ENCODE measurements at places on chromosomes 2 and 18.

DNA sequence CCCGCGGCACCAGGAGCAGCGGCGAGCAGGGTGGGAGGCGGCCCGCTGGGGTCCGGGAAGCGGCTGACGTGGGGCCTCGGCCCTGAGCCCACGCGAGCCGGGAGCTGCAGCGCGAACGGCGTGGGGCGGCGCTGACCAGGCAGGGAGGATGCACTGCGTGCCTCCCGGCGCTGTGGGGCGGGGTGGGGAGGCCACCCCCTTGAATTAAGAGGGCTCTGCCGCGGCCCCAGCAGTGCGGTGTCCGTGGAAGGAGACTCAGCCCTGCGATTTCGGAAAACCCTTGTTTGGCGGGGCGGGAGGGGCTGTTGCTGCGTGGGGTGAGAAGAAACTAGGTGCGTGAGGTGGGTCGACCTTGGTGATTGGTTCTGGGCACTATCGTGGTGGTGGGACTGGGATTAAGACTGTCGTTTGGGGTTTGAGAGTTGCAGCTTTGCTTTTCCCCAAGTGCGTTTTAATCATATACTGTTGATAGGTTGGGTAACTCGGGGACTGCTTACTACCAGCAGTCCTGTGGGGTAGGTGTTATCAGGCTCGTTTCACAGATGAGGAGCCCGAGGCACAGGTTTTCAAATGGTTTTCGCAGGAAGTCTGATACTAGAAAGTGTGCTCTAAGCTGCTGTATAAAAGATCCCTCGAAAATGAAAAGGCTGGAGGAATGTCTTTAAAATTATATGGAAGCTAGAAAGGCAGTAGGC is 722 bp downstream of the ACSL3 start:
- DNase-seq, result no peak

DNA sequence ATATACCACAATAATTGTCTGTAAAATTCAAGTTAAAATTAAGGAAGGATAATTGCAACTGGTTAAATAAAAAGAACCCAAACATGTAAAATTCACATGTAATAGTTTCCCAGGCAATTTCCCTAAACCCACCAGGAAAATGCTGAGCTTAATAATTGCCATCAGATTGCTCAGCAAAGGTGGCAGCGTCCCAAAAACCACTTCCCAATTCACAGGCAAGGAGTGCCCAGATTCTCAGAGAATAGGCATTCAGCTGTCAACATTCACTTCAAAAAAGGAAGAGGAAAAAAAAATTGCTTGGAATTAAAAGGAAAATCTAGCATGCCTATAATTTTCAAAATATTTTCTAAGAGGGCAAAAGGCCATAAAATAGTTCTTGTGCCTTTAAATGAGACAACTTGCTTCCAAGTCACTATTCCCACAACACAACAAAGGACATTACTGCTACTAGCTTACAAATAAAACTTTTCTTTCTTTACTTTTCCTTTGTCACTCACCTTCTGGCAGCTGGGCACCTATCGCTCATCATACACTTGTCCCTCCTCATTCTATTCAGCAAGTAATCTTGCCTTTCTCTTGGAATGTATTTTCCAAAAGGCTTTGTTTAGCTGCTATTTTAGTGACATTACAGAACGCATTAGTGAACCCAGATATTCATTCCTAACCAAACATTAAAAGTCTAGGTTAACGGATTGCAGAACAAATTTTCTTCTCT is 15.2 kb downstream of the SRBD1 start:
- peak; percentile 55 for DNase-seq

DNA sequence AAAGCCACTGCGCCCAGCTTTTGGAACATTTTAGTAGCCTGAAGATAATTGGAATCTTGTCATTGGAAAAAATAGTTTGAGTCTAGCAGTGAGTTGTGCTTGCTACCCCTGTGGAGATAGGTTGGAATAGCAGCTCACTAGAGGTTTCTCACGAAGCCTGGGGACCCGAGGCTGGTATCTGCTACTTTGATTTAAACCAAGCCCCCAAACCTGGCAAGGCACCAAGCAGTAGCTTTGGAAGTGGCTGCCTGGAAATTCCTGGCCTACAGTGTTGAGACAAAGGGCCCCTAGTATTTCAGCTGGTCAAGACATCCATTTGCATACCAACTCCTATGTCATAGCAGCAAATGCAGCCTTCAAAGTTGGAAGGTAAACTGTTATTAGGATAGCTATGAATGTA is 42.1 kb downstream of the NOP58 start:
- no peak for DNase-seq

GRCh38 chr2:38619458-38620164 is 16.9 kb upstream of the HNRNPLL start:
- no peak for DNase-seq

DNA sequence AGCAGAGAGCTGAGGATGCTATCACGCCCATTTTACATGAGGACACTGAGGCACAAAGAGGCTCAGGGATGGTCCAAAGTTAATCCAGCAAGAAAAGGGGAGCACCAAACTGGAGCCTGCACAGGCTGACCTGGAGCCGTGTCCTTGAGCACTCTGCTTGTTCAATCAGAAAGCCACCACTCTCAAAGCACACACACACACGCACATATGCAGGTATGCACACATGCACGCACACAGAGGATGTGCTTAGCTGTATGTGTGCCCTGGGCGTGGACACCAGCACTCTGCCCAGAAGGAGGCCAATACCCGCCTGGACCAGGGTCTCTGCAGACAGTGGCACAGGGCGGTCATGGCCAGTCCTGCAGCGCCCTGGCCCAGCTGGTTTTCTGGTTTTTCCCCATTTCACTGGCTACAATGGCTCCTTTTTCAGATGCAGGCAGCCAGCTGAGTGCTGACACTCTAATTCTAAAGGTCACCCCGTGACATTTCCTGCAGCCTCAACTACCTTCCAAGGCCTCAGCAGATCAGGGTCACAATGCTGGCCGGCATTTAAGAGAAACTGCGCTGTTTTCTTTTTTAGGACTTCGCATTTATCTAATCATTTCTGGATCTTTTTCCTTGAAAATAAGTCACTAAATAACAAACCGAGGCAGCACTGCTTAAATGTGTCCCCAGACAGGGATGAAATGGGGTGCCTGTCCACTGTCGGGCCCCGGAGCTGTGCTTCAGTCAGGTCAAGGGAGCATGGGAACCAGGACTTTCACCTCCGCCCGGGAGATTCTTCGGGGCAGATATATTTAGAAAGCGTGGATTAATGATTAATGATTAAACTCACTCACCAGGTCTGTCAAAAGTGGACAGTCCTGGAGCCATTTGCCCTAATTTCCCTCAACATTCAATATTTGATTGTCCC is 104.5 kb downstream of the HDAC4 start:
- DNase-seq, result no peak

GRCh38 chr18:79622004-79622403 is 57.6 kb upstream of the CTDP1 start:
- no peak for DNase-seq

DNA sequence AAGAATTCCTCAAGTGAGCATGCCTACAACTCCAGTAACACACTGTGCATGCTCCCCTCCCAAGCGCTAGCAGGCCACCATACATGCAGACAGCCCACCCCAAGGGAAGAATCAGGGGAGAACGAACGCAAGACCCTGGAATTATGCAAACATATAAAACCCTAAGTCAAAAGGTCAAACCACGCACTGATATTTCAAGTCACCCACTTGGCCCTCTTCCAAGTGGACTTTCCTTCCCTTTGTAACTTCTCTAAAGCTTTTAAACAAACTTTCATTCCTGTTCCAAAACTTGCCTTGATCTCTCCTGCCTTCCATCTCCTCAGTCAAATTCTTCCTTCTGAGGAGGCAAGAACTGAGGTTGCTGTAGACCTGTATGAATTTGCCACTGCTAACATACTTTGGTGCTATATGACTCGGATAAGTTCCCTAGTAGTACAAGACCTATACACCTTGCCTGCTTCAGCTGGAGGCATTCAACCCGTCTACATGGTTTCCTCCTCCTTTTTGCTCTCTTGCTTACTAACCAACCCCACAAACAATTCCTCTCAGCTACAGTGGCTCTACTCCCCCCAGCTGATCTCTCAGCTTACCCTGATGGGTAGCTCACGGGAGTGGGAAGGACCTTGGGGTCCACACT is 11.1 kb upstream of the RPIA start:
- no peak for DNase-seq

- DNase-seq, result no peak
These were observed 5.3 kb upstream of the CRYBA2 start for GRCh38 chr2:218998414-218999002.

DNA sequence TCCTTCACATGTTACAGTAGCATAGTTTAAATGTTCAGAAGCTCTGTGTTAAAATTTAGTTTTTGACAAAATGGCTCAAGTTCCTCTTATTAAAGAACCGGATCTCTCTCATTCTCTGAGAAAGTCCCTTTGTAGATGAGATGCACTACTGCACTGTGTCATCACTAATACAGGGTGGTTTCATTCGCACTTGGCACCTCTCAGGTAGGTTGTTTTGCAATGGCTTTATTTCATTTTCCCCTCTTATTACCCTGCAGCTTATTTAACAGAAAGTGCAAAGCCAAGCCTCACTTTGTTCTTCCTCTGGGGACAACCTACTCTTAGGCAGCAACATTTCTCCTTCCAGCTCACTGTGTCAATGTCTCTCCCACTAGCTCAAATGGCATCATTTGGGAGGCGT is 185.1 kb downstream of the DLGAP1 start:
- no peak for DNase-seq

DNA sequence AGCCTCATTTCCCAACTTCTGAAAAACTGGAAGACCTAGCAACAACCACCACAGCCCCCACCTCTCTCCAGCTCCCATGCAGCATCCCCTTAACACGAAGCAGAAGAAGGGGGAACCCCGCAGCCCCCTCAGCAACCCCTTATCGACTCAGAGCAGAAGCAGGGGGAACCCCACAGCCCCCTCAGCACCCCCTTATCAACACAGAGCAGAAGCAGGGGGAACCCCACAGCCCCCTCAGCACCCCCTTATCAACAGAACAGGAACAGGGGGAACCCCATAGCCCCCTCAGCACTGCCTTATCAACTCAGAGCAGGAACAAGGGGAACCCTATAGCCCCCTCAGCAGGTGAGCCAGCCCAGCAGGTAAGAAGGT is 6.7 kb downstream of the SLC66A2 start:
- no peak for DNase-seq

DNA sequence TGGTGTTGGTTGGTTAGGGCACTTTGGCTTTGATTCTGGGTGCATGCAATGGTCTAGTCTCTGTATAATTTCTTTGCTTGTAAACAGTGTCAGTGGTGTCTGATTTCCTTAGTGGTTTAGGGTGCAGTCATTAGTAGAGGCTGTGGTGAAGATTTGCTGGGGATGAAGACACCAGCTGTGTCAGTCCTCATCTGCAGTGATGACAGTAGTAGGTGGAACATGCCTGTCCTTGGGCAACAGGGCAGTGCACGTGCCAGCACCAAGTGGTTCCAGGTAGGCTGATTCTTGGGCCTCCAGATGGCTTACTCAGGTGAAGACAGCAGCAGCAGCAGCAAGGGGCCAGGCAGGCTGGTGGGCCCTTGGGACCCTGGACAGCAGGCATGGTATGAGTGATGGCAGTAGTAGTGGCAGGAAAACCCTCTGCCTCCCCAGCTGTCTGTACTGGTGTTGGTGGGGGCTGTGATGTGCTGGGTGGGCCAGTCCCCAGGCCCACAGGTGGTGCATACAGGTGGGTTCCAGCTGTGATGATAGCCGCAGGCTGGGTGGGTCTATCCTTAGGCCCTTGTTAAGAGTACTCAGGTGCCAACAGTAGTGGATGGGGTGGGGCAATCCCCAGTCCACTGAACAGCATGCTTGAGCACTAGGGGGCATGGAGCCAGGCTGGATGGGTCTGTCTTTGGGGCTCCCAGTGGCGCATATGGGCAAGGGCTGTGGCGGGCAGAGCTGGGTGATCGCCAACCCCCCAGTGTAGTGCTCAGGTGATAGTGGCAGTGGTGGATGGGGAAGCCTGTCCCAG is 140.7 kb upstream of the THUMPD2 start:
- DNase-seq, result no peak

GRCh38 chr2:16952368-16952767 is 286.7 kb upstream of the CYRIA start:
- DNase-seq, result no peak

DNA sequence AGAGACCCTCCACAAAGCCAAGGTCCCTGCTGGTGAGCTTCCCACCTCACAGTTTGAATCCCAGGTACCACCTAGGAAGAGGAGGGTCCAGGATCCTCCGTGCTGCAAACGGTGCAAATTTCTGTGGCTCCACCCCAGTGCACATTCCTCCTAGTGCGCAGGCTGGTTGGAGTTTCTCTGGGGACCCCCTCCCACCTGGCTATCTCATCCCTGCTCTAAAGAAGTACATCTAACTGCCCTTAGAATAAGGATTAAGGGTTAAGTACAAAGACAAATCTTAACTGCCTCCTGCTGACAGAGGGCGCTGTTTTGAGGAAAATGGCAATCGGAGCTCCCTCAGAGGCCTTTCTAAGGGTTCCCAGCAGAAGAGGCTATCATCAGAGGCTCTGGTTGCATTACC is 109.6 kb upstream of the FSIP2 start:
- no peak for DNase-seq

GRCh38 chr2:28801726-28802125 is 8.9 kb upstream of the SPDYA start:
- no peak for DNase-seq

GRCh38 chr2:144115739-144116291 is 404.1 kb downstream of the ZEB2 start:
- no peak for DNase-seq

DNA sequence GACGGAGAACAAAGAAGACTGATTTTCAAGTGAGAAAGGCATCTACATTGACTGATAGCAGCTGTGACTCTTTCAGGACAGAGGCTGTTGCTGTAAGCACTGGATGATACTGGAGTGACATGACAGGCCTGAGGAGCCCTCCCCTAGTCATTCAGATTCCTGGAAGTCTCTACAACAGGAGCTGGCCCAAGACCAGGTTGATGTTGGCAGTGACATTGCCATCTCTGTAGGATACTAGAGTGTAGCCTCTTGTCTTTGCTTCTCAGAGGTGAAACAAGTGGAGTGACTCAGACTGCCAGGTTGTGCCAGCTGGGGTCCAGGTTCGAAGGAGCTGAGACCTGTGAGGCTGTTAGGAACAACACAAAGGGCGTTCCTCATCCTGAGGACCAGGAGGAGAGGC is 44.7 kb upstream of the SH3RF3 start:
- no peak for DNase-seq

DNA sequence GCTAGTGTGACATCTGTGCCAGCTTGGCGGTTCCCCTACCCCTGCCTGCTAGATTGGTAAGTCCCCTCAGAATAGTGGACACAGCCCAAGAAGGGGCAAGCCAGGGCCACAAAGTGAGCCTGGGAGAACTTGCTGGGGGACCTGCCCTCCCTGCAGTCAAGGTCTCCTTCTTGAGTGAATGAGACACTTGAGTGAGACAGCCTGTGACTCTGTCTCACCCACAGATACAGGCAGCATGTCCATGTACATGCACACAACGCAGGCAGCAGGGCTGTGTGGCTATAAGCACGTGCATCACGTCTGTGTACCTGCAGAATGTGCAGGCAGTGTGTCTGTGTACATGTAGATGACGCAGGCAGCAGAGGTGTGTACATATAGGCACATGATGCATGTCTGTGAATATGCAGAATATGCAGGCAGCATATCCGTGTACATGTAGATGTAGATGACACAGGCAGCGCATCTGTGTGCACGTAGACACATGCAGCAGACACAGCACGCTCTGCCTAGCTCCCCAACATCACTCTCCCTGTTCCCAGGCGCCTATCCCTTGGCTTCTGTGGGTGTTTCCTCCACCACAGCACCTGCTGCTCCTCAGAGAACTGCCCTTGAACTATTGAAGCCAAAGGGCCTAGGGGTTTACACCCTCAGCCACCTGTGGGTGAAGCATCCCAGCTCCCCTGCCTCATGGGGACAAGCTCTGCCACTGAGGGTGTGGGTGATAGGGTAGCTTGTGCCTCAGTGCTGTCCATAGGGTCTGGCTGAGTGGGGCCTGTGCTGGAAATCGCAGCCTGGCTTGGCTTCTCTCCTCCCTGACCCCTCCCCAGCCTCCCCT is 147.2 kb upstream of the TWIST2 start:
- no peak for DNase-seq

Measured in AG09309 (cell line).